Endothelial cell of umbilical vein (primary cell): ENCODE measurements at places on chromosomes 12 and 14. TPM values are rescaled to one million over a fixed set of nuclear protein-coding genes. Genes with fewer than 3 reads are reported as not detected.

DNA sequence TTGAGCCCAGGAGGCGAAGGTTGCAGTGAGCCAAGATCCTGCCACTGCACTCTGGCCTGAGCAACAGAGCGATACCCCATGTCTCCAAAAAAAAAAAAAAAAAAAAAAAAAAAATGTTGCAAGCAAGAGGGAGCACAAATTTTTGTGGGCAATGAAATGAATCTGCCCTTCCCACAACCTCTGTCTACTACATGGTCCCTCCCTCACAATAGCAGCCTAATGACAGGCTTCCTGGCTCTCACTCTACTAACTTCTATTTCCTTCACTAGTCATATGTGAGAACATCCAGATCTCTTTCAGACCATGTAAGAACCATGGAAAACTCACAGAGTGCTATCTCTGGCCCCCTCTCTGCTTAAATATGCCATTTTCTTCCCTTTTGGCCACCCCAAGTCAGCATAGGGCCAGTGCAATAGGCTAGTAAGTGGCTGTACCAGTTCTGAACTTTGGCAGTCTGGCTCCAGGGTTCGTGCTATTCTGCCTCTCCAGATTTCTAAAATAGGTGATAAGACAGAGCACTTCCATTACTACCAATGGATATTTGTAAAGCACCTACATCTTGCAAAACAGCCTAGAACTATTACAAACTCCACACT, 7.1 kb downstream of the OSBPL8 start:
- no peak for DNase-seq
- H3K36me3 ChIP-seq: no peaks in the 10 kb centered on the region
- H3K27ac ChIP-seq: no peak overlapping the region
- H3K4me1 ChIP-seq: peaks cover 26% of the 10 kb centered on the region
- no peak overlapping the region for H3K4me3 ChIP-seq

- no peaks in the 10 kb centered on the region for H3K27me3 ChIP-seq
- H3K36me3 ChIP-seq: no peaks in the 10 kb centered on the region
- H3K4me3 ChIP-seq: no peak overlapping the region
- H3K4me1 ChIP-seq: no peaks in the 10 kb centered on the region
These were observed 68.6 kb upstream of the DIO3 start for GRCh38 chr14:101492716-101493115.

DNA sequence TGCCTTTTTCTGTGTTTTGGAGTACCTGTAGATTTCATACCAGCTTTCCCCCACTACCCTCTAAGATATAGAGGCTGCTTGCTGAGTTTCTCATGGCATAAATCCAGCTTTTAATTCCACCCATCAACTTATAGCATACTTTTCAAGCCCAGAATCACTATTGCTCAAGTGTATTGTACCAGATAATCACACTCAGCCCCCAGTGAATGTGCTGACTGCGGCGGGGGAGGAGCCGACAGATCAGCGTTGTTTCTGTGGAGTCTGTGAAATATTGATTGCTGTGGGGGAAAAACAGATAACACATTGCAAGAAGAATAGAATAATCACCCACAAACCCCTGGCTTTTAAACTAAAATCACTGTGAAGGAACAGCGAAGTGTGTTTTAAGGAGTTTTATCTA, 296.1 kb downstream of the TMEM132D start:
- H3K27ac ChIP-seq: no peak overlapping the region
- H3K4me1 ChIP-seq: no peaks in the 10 kb centered on the region
- H3K36me3 ChIP-seq: no peaks in the 10 kb centered on the region
- H3K4me3 ChIP-seq: no peak overlapping the region
- DNase-seq: no peak
- no peaks in the 10 kb centered on the region for H3K27me3 ChIP-seq

PRH2 gene
- total RNA-seq: not detected in 2 replicates

DNA sequence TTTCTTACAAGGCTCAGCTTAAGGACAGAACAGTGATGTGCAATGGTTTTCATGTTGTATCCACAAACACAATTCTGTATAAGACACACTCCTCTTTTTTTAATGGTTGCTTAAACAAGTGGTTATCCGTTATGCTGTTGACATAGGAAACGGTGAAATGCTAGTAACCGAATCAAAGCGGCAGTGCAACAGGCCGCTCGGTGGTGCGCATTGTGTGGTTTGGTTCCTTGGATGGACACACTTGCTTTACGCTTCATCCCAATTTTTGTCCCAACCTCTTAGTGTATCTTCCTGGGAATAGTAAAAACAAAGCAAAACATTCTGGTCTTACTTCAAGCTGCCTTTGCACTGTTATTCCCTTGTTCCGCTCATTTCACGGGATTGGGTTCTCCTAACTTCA, 650 bp upstream of the PTGER2 start:
- peaks cover 11% of the 10 kb centered on the region for H3K4me1 ChIP-seq
- no peak overlapping the region for H3K27ac ChIP-seq
- H3K27me3 ChIP-seq: peaks cover 62% of the 10 kb centered on the region
- no peak overlapping the region for H3K4me3 ChIP-seq
- peak; percentile 3 for DNase-seq

MIPOL1 gene
- 31.3 and 33.5 TPM in 2 replicates for total RNA-seq

DNA sequence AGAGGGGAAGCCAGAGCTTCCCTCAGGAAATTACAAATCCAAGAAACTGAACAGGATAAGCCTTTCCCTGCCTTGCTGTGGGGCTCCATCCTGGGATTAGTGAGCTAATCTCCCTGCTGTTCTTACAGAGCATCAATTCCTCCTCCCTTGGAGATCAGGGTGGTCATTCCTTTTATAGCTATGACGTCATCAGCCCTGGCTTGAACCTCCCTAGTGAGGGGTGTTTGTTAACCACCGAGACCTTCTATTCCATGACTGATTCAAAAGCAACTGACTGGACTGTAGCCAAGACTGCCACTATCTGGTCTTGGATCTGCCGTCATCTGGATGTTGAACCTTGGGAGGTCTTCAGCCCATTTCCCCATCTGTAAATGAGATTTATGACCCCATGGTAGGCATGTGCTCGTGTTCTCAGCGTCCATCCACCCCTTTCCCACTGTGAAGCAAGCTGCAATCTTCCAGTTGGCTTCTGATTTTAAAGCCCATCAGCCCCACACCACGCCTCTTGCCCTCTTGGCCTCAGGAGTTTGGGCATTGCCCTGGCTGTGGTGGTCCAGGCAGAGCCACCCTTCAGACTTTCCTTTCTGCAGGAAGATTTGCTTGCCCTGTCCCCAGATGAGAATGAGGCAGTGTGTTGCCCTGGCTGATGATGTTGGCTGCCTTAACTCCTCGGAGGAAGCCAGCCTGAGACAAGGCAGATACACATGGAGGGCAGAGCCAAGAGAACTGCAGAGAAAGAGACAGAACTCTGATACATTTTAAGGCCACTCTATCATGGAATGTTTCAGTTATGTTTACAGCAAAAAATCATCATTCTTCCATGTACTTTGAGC, 59.6 kb upstream of the ACTN1 start:
- peaks cover 60% of the 10 kb centered on the region for H3K4me1 ChIP-seq
- H3K27ac ChIP-seq: peak overlapping the region; percentile 93
- H3K4me3 ChIP-seq: no peak overlapping the region
- H3K36me3 ChIP-seq: no peaks in the 10 kb centered on the region
- DNase-seq: peak; percentile 98

KRT73 gene
- not detected in 2 replicates for total RNA-seq

OLR1 gene
- total RNA-seq: not detected in 2 replicates

REC8 gene
- total RNA-seq: 29.6 and 33.6 TPM in 2 replicates

DNA sequence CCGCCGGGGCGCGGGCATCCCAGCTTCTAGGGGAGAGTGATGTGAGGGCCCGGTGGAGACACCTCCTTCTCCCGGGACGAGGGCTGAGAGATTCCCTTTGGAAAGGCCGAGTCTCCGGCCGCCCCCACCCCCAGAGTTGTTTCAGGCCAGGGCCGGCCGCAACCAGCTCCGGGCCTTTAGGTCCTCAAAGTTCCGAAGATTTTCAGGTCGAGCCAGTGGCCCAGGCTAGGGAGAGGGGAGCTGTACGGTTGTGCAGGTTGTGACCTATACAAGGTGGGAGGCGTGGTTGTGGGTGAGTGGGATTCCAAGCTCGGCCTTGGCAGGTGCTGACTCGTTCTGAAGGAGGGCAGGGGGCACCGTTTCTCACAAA, 18.4 kb upstream of the ANKRD33 start:
- DNase-seq: no peak
- H3K4me3 ChIP-seq: peak overlapping the region; percentile 13
- H3K36me3 ChIP-seq: no peaks in the 10 kb centered on the region
- no peak overlapping the region for H3K27ac ChIP-seq
- peaks cover 6% of the 10 kb centered on the region for H3K4me1 ChIP-seq

GRCh38 chr14:72891666-72892102, 2.2 kb downstream of the DPF3 start:
- no peak for DNase-seq
- H3K4me3 ChIP-seq: peak overlapping the region; percentile 72
- no peaks in the 10 kb centered on the region for H3K27me3 ChIP-seq
- peaks cover 27% of the 10 kb centered on the region for H3K4me1 ChIP-seq
- no peak overlapping the region for H3K27ac ChIP-seq

NIN gene
- 68.2 and 76.3 TPM in 2 replicates for total RNA-seq

GUCY2C gene
- not detected in 2 replicates for total RNA-seq

DNA sequence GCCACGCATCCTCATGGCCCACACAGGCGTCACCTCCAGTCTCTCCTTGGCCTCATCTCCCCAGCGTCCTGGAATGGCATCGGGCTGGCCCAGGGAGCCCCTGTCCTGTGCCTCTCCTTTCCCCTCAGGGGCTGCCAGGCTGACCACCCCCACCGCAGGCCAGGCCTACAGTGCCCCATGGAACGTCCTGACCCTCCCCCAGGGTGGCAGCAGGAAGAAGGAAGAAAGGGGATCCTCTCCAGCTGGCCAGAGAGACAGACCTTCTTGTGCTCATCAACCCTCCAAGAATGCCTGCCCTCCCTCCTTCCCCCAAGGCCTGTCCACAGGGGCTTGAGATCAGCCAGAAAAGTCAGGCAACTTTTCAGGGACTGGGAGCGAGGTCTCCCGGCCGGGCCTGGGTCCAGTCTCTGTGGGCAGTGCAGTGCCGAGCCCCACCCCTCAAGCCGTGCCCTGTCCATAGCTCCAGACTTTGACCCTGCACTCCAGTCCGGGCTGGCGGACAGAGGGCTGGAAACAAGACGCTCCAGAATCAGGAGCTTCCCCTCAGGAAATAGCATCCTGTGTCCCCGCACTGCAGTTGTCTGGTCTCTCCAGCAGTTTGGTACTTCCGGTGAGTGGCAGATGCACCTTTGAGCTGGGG, at the start of gene DAO:
TSS of gene DAO (plus strand) at position 478 of the 640 bp plus-strand sequence. CDS start 4,915 bp downstream, outside the sequence.
- no peaks in the 10 kb centered on the region for H3K36me3 ChIP-seq
- no peaks in the 10 kb centered on the region for H3K27me3 ChIP-seq
- H3K27ac ChIP-seq: no peak within 1 kb of the TSS
- H3K4me1 ChIP-seq: no peaks in the 10 kb centered on the region
- no peak within 1 kb of the TSS for H3K4me3 ChIP-seq

DNA sequence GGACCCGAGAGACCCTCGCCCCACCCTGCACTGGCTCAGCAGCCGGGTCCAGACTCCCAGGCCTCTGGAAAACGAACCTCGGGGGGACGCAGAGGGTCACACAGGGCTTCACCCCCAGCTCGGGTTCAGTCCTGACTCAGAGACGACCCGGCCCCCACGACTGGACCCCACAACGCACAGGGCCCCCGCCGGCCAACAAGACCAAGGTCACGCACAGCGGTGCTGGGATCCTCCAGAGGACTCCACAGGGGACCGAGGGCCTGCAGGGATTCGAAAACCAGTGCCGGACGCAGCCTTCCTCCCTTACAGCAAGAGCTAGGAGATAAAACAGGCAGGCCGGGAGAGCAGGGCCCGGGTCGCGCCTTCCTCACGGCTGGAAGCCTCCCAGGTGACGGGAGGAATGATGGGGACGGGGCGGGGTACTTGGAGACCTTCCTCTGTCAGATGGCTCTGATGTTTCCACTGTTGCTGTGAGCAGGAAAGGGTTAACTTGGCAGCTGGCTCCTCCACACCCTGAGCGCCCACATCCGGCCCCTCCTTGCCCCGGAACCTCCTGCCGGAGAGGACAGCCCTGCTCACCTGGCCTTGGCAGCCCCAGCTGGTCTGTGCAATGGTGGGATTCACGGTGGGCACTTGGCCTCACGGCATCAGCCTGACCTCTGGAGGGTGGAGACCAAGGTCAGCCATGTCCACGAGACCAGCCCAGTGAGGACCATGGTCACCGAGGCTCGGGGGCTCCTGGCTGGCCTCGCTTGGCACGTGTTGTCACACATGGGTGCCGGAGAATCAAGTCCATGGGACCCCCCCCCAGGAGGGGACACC, 46.2 kb downstream of the GALNT9 start:
- no peak overlapping the region for H3K27ac ChIP-seq
- H3K27me3 ChIP-seq: no peaks in the 10 kb centered on the region
- no peaks in the 10 kb centered on the region for H3K36me3 ChIP-seq
- no peak for DNase-seq

GRCh38 chr14:41349289-41349910, 257.3 kb upstream of the LRFN5 start:
- no peaks in the 10 kb centered on the region for H3K27me3 ChIP-seq
- H3K4me1 ChIP-seq: no peaks in the 10 kb centered on the region
- H3K4me3 ChIP-seq: no peak overlapping the region

- H3K36me3 ChIP-seq: no peaks in the 10 kb centered on the region
- H3K27me3 ChIP-seq: peaks cover 17% of the 10 kb centered on the region
- H3K4me3 ChIP-seq: no peak overlapping the region
- no peak overlapping the region for H3K27ac ChIP-seq
These were observed 11.4 kb upstream of the TAC3 start for GRCh38 chr12:57027805-57028153.

- H3K27me3 ChIP-seq: no peaks in the 10 kb centered on the region
- H3K36me3 ChIP-seq: no peaks in the 10 kb centered on the region
- no peak for DNase-seq
- no peak overlapping the region for H3K4me3 ChIP-seq
- no peaks in the 10 kb centered on the region for H3K4me1 ChIP-seq
These were observed 164.7 kb downstream of the ADGRD1 start for GRCh38 chr12:131118371-131118770.

LGR5 gene
- not detected in 2 replicates for total RNA-seq

GRCh38 chr12:27178255-27178654, 65.8 kb upstream of the STK38L start:
- no peak overlapping the region for H3K4me3 ChIP-seq
- no peaks in the 10 kb centered on the region for H3K27me3 ChIP-seq
- DNase-seq: no peak
- H3K27ac ChIP-seq: no peak overlapping the region

- H3K36me3 ChIP-seq: peaks cover 28% of the 10 kb centered on the region
- H3K27me3 ChIP-seq: no peaks in the 10 kb centered on the region
- no peak overlapping the region for H3K4me3 ChIP-seq
- H3K4me1 ChIP-seq: peaks cover 12% of the 10 kb centered on the region
These were observed 104.0 kb downstream of the NCOR2 start for GRCh38 chr12:124463341-124463921.
